Effector CD4-positive, alpha-beta T cell (primary cell): ENCODE measurements at places on chromosomes 7 and 10.

- DNase-seq = no peak
Measured at GRCh38 chr10:91120348-91120747, 100.1 kb upstream of the PCGF5 start.

DNA sequence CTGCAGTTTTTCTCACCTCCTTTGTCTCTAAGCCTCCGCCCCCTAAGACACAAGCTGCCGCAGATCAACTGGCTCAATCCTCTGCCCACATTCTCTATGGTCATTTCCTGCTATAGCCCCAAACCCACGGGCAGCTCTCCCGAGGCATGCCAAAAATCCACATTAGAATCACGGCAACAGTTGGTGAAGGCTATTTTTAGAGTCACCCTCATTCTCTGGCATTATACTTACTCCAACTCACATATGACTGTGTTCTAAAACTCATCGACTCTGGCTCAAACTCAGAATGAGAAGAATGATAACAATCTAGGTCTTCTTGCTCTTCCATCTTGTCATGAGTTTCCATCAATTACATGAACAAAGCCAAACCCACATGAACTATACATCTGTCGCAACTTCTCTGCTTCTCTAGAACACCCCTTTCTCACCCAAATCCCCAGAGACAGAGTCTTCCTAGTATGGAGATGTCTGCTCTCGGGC is 10.9 kb upstream of the KIAA1549 start:
- no peak for DNase-seq

DNA sequence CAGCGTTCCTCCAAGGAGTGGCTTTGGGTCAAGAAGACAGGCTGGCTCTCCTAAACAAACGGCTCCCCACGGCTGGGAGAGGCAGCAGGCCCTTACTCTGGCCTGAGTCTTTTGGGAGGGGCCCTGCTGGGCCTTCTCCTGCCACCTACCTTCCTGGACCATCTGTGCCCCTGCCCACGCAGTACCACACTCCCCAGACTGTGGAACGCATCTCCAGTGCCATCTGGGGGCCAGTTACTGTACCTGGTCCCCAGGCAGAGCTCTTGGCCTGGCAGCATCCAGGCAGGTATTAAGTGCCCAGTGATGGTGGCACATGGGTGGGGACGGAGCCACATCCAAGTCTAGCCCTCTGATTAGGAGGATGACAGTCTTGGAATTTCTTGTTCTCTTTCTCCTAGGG is 14.4 kb downstream of the ALKBH4 start:
- DNase-seq = peak; percentile 46

- DNase-seq = no peak
Measured at GRCh38 chr7:33201821-33202220, 72.5 kb downstream of the BBS9 start.

DNA sequence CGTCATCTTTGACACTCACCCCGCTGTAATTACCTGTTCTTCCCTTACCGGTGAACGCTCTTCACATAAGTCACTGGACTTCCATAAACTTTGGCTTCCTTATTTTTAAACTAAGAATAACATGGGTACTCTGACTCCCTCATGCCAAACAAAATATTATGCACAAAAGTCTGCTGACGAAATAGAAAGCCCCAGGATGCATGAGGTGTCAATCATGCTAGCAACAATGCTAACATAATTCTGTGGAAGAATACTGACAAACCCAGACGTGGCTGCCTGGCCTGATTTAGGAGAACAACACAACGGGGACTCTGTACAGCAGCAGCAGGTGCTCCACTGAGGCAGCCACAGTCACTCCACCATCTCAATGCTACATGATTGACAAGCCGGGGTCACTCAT is 137.5 kb downstream of the CCDC71L start:
- DNase-seq = no peak

DNA sequence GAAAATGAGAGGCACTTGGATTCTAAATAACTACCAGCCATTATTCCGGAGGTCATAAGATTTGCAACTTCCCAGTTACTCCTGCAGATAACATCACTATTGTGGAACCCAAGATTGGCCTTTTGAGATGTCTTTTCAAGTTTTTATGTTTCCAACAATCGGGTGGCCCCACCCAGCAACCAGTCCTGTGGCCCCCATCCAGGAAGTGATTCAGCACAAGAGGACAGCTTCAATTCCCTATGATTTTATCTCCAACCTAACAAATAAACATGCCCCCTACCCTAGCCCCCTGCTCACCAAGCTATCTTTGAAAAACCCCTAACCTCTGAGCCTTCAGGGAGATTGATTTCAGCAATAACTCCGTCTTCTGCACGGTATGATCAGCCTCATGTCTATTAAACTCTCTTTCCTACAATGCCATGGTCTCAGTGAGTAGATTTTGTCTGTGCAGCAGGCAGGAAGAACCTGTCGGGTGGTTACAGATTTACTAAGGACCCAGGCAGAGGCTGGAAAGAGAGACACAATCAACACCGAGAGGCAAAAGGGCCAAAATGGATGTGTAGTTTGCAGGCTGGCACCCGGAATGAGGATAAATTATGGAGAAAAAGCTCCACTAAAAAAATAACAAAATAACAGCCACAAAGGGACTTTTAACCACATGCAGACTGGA is 83.9 kb upstream of the UNC5B start:
- DNase-seq = no peak

GRCh38 chr10:128869101-128869749 is 597.8 kb upstream of the MGMT start:
- no peak for DNase-seq

DNA sequence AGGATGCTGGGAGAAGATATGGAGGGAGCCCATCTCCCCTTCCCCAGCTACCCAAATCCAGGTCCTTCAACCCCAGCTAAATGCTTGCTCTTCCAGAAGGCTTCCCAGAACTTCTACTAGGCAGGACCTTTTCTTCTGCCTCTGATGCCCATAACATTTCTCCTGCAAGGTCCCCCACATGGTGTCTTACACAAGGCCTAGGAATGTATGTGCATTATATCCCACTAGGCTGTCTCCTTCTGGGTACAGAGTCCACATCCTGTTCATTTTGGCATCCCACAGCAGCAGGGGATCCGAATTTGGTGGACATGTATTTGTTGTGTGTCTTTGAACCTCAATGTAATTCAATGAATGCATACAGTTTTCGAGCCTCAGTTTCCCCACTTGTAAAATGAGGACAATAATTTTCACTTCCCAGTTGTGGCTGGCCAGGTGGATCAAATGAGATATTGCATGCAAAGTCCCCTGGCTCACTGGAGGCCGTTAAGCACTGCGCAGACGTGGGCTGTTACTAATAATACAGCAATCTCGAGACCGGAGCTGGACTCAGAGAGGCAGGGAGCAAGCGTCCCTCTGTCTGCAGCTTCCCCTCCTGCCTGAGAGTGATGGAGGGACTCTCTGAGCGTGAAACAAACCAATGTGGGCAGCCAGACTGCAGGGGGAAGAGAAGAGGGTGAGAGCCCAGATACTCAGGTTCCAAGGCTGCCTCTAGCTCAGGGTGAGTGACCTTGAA is 18.6 kb upstream of the YWHAG start:
- no peak for DNase-seq

- no peak for DNase-seq
Measured at GRCh38 chr7:43590862-43591557, 8.1 kb downstream of the STK17A start.

- DNase-seq = no peak
Measured at GRCh38 chr10:101769541-101770180, 6.3 kb downstream of the FGF8 start.

DNA sequence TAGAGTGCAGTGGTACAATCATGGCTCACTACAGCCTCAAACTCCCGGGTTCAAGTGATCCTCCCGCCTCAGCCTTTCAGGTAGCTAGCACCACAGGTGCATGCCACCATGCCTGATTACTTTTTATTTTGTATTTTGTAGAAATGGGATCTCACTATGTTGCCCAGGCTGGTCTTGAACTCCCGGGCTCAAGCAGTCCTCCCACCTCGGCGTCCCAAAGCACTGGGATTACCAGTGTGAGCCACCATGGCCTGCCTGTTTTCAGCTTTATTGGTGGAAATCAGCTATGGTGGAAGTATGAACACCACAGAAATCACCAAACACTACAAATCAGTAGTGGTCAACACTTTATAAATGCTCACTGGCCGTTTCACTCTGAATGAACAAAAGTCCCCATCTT is 299.9 kb upstream of the LYZL1 start:
- DNase-seq = no peak

DNA sequence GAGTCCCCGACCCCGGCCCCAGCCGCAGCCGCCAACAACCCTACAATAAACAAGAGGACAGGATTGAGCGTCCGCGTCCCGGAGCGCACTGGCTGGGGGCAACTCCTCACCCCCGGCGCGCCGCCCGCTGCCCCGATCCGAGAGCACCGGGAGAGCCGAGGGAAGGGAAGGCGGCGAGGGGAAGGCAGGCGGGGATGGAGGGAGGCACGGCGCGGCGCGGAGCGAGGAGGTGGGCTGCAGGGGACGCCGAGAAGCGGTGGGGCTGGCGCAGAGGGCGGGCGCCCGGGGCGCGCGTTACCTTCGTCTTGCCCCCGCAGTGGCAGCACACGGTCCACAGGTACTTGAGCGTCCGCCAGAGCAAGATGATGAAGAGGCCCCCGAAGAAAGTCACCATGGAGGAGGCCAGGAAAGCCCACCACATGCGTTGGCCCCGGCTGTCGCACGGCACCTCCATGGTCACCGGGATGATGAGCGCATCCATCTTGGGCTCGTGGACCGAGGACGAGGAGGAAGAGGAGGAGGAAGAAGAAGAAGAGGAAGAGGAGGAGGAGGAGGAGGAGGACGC is 559 bp downstream of the KCNMA1 start:
- no peak for DNase-seq

DNA sequence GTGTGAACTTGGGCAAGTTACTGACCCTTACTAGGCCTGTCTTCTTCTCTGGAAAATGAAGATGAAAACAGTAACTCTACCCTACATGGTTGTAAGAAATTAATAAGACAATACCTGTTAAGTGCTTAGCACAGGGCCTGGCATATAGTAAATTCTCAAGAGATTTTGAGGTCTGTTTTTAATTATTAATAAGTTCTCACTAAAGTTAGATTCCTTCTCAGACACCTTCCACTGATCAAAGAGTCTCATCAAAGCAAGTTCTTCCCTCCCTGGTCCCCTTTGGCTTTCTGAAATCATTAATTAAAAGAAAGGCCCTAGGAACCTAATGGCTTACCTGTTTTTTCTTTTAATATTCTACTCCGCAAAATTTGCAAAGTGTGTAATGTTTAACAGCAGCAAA is 4.6 kb downstream of the TMEM140 start:
- no peak for DNase-seq

- no peak for DNase-seq
Measured at GRCh38 chr10:48470893-48471805, 133.7 kb downstream of the ARHGAP22 start.

GRCh38 chr7:108037140-108037539 is 34.2 kb upstream of the LAMB1 start:
- no peak for DNase-seq

DNA sequence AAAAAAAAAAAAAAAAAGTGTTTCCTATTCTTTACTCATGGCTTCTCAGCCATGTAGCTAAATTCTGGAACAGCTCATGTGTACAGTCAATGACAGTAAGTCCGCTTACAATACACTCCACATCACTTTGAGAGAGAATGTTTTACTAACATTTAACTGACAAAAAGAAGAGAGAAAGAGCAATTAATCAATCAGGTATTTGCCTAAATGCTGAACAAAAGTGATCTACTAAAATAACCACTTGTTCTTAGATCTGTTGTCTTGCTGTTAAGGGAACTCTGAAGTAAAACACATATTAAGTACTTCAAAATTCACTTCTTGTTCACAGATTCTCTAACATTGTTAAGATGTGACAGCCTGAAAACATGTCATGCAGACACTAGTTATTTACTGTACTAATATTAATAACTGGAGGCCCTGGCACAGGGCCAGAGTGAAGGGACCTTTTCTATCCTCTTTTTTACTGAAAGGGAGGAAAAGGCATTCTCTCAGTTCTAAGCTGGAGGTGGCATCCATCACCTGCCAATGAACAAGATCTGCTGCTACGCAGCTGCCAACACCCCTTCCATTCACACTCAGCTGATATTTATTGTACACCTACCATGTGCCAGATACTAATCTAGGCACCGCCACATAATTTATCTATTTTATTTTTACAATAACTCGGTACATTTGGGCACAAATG is 72.6 kb downstream of the AHR start:
- DNase-seq = no peak

- DNase-seq = peak; percentile 26
Measured at GRCh38 chr10:77801474-77802161, 124.9 kb downstream of the DLG5 start.

GRCh38 chr7:108001764-108002725 is 916 bp downstream of the LAMB1 start:
- no peak for DNase-seq

DNA sequence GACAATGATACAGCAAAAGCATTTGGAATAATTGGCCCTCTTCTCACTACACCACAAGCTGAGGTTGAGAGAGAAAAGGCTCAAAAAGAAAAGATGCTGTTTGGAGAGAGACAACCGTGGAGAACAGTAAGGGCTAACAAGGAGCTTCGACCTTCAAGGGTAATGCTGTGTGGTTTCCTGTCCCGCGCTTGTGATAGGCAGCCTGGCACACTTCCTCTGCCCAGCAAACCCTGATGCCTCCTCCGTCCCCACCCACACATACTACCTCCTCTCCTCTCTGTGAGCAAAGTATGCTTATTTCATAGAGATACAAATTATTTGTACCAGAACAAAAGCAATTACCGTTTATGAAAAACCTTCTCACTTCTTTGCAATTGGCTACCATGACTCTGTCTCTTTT is 755.4 kb downstream of the KCNMA1 start:
- no peak for DNase-seq

- DNase-seq = no peak
Measured at GRCh38 chr10:69846293-69846921, 44.7 kb downstream of the COL13A1 start.

- no peak for DNase-seq
Measured at GRCh38 chr7:93751421-93751820, 139.1 kb downstream of the TFPI2 start.

- no peak for DNase-seq
Measured at GRCh38 chr7:77200542-77200941, 923 bp upstream of the FGL2 start.

DNA sequence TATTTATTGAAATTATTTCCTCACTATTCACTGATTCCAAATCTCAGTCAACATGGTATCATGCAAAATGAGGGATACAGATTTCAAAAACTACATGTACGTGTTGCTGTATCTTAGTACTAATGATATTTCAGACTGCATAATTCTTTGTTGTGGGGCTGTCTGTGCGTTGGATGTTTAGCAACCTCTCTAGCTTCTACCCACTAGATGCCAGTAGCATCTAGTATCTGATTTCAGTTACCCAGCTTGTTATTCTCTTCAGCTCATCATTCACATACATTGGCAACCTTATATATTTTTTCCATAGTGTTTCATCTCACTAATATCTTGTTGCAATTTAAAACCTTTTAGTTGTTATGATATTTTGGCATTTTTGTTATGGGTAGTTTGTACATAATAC is 22.5 kb upstream of the WASL start:
- DNase-seq = no peak

DNA sequence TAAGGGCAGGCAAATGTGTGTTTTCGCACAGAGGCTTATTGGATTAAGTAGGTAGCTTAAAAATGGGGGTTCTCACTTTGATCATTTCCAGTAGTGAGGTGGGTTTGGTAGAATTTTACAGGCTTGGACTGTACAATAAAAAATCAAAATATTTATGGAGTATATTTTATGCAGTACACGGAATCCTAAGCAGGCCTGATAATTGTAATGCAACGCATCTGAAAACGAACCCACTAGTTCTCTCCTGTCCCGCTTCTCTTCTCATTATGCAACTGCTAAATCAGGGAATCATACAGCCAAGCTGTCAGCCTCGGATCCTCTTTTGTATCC is 377 bp upstream of the POLR1F start:
- DNase-seq = no peak
